AG09309 (cell line): ENCODE measurements at places on chromosomes 13 and 19.

- DNase-seq: no peak
Observed at GRCh38 chr19:37979547-37980082, 72.6 kb downstream of the SIPA1L3 start.

- no peak for DNase-seq
Observed at GRCh38 chr13:43574605-43575004, 212.2 kb downstream of the ENOX1 start.

DNA sequence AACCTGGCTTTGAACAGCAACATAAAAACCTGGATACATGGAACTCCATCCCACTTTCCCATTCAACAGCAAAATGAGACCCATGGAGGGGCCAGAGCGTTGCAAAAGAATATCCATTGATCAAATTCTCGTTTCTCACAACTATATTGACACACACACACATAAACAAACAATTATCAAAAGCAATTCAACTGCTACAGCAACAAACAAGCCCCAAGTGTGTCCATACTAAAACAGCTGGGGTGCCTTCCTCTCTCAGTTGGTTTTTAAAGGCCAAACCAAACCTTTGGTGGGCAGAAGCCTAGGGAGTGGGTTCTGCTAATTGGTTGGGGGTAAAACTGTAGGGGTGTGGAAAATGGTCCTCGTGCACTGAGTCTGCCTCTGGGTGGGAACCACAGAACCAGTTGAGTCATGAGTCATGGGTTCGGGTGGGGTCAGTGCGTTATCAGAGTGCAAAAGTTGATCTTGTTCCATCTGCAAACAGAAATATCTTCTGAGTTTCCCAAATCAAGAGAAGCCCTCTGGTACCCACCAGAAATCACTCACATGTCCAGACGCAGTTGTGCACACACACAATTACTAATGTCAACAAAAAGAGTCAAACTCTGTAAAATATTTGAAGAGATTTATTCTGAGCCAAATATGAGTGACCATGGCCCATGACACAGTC lies 18.5 kb downstream of the GPR42 start:
- no peak for DNase-seq

- DNase-seq: peak; percentile 5
Observed at GRCh38 chr13:25375727-25376358, 4.1 kb downstream of the ATP8A2 start.

DNA sequence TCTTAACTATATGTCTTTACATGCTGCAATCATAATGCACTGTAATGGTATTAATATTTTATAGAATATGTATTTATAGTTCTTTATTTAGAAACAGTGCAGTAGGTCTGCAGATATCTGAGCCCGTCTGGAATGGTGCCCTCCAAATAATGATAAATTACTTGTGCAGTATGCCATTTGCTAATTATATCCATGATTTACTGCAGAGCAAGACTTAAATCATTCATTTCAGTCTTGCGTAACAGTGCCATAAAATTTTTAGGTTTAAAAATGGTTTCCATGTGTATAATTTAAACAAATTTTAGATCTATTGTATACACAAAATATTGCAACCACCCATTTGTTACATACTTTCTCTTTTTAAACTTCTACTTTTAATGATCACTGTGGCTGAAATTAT lies 175.1 kb downstream of the ZNF536 start:
- no peak for DNase-seq

GRCh38 chr13:84946192-84946591 lies 853.0 kb downstream of the SLITRK6 start:
- no peak for DNase-seq

DNA sequence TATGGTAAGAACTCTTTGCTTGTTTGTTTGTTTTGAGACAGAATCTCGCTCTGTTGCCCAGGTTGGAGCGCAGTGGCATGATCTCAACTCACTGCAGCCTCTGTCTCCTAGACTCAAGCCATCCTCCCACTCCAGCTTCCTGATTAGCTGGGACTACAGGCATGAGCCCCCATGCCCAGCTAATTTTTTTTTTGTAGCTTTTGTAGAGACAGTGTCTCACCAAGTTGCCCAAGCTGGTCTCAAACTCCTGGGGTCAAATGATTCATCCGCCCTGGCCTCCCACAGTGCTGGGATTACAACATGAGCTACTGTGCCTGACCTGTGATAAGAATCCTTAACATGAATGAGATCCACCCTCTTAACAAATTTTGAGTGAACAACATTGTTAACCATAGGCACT lies 183.9 kb upstream of the TSHZ3 start:
- DNase-seq: no peak

GRCh38 chr19:33259539-33259938 lies 33.9 kb upstream of the SLC7A10 start:
- DNase-seq: no peak

GRCh38 chr13:74270018-74270417 lies 135.8 kb upstream of the KLF12 start:
- DNase-seq: no peak

DNA sequence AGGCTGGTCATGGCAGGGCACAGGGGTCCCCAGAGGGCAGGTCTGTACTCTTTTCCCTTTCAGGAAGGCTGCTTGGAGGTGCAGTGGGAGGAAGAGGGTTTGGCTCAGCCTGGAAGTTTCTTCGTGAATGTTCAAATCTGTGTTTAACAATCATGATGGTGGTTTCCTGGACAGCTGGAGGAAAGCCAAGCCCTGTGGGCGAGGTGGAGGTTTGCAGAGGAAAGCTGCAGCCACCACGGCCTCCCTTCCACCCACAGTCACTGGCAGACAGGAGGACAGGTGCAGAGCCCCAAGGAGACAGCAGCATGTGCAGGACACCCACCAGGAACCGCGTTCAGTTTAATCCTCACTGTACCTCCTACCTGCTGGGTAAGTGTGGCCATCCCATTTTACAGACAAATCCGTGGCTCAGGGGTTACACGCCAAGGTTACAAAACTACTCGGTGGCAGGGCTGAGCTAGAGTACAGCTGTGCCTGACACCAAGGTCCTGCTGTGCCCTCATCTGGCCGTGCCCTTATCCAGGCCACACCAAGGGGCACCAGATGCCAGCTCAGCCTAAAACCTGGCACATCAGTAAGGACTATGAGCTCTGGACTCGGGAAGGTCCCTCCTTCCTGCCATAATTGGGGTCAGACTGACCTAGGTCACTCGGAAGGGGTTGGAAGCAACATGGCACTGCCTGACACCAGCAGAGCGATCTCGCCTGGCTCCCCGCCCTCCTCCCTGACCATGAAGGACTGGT lies 34.1 kb downstream of the SUGP2 start:
- DNase-seq: no peak

GRCh38 chr19:383922-384798 lies 24.8 kb downstream of the C2CD4C start:
- no peak for DNase-seq

- no peak for DNase-seq
Observed at GRCh38 chr13:32297206-32297605, 18.0 kb downstream of the ZAR1L start.

DNA sequence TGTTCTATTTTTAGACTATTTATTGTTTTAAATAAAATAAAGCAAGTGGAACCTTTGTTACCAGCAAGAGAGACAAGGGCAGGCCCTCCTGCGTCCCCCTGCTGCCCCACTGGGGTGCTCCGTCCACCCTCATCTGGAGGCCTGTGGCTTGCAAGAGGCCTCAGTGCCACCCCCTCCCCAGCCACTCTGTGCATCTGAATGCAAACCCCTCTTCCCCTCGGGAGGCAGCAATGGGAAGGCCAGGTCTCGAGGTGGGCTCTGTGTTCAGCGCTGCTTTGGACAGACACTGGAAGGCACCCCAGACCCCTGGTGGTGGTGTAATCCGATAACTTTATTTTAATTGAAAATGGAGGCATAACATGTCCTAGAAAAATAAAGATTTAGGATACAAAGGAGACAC lies 4.6 kb downstream of the SIX5 start:
- DNase-seq: no peak

DNA sequence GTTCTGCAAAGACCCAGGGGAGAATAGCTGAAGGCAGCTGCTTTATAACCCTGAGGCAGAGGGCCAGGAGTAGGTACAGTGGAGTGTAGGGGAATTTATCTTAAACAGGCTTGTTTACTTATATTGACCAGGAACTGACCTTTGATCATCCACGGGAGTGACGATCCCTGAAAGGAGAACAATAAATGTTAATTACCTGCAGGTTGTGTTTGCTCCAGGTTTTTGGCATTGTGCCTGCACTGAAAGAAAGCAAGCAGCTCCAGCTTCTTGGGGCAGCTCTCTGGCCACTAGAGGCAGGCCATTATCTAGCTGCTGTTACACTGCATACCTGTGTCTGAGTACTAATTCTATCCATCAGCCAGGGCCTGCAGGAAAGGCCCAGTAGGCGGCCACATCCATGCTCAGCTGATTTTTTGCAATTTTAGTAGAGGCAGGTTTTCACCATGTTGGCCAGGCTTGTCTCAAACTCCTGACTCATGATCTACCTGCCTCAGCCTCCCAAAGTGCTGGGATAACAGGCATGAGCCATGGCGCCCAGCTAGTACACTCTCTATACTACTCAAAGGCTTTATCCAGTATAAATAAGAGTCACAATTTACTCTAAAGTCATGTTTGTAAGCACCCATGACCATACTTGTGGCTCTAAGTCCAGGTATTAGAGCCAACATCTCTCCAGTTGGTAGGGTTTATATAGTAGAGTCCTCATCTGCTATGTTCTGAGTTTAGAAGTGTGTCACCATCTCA lies 8.5 kb upstream of the ZNF91 start:
- no peak for DNase-seq

GRCh38 chr19:12796146-12797071 lies 5.1 kb downstream of the JUNB start:
- DNase-seq: no peak

DNA sequence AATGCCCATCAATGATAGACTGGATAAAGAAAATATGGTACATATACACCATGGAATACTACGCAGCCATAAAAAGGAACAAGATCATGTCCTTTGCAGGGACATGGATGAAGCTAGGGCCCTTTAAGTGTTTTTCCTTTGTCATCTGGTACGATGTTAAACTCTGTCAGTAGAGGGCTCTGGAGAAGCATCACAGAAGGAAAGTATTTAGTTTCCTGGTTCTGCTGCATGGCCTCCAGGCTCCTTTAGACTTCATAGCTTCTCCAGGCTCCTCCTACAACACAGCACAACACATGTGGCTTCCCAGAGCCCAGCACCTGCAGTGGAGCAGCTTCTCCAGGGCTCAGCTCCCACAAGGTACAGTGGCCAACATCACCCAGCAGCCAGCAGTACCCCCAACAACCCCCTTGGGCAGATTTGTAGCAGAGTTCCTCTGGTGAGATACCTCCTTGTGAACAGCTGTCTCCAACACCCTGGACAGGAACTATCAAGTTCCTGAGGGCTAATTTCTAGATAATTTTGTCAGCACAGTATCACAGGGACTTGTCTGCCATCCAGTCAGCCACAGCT lies 63.4 kb downstream of the KCTD12 start:
- DNase-seq: peak; percentile 46

GRCh38 chr19:41445575-41445974 lies 2.6 kb downstream of the ERICH4 start:
- no peak for DNase-seq

DNA sequence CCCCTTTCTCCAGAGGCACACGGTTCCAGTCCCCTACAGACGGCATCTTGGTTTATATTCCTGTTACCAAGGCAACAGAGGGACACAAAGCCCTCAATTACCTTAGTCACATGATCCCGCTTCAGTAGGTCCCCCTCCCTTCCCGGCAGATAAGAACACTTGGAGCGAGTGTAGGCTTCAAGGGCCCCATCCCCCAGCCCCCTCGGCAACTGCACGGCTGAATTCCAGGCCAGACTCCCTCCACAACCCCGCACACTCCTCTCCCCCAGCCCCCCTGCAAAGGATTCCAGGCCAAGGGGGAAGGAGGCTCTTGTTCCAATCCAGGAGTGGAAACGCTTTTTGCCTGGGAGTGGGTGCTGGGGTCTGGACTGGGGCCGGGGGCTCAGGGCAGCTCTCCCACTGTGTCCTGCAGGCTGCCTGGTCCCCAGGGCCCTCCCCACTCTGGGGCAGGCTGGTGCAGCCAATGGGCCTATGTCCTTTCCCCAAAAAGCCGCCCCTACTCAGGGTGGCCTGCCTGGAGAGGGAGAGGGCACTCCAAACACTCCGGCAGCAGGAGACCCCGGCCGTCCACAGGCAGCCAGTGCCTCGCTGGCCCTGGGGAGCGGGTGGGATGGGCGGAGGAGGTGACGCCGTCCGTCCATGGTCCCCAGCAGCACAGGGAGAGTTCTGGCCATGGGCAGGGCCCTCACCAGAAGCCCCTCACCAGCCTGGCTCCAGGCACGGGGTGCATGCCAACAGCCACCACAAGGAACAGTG lies 62.6 kb downstream of the MLLT1 start:
- no peak for DNase-seq

- no peak for DNase-seq
Observed at GRCh38 chr19:38842439-38843174, 7.2 kb downstream of the HNRNPL start.

- DNase-seq: no peak
Observed at GRCh38 chr13:98783856-98784478, 31.5 kb upstream of the SLC15A1 start.

- DNase-seq: no peak
Observed at GRCh38 chr19:573519-573825, 1.1 kb downstream of the BSG start.

DNA sequence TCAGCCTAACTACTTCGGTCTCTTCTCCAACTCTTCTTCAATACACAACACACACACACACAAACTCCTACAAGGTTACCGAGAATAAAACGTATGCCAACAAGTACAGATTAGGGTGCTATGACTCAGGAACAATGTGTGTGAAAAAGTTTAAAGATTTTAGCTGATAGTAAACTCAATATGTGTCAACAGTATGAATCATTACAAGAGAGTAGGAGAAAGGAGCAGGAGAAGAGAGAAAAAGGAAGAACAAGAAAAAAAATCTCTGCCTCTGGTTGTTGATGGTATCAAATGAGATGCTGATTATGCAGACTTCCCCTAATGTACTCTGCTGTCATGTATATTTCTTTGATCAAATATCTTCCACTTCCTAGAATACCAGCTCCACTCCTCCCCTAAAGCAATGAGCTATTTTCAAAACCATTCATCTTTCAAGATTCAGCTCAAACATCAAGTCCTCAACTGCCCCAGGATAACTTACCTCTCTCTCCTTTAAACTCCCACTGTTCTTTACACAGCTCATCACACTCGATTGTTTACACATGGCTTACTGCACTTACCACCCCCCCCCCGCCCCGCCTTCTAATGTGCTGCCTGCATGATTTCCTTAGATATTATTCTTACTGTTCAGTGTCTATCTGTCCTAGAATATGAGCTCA lies 95.6 kb downstream of the FAM216B start:
- peak; percentile 20 for DNase-seq

GRCh38 chr19:29273000-29273640 lies 60.2 kb upstream of the UQCRFS1 start:
- no peak for DNase-seq

GRCh38 chr13:91701975-91702374 lies 303.6 kb downstream of the GPC5 start:
- DNase-seq: no peak

- no peak for DNase-seq
Observed at GRCh38 chr13:48641404-48641803, 12.3 kb upstream of the CYSLTR2 start.
